ENCODE measurements at places on chromosomes 3 and 15. TPM values are rescaled to one million over a fixed set of nuclear protein-coding genes. Genes with fewer than 3 reads are reported as not detected.

ZMYND10 gene
- 0.26 TPM for total RNA-seq

DUOXA2 gene
- 3.9 TPM for total RNA-seq

RPP14 gene
- total RNA-seq = 17.0 TPM

GOLGA8J gene
- not detected for total RNA-seq

ANKDD1A gene
- total RNA-seq = 31.4 TPM

GATA2 gene
- 57.8 TPM for total RNA-seq

CISH gene
- total RNA-seq = 15.0 TPM
